Fibroblast of the aortic adventitia (primary cell): ENCODE measurements at places on chromosomes 6 and 20. TPM values are rescaled to one million over a fixed set of nuclear protein-coding genes. Genes with fewer than 3 reads are reported as not detected.

RIPOR3 gene
- 1.6 and 6.5 TPM in 2 replicates for total RNA-seq

FOXF2 gene
- total RNA-seq = 0.25 and 8.1 TPM in 2 replicates

SLC17A1 gene
- not detected in 2 replicates for total RNA-seq

HUS1B gene
- 0.45 and 0.65 TPM in 2 replicates for total RNA-seq

GRCh38 chr6:36671687-36672375 lies 6.7 kb upstream of the CDKN1A start:
- DNase-seq = no peak

GRCh38 chr6:120526576-120526975 lies 807.7 kb downstream of the TBC1D32 start:
- no peak for DNase-seq

GRCh38 chr6:116451916-116452315 lies 9.3 kb upstream of the CALHM6 start:
- DNase-seq = no peak

GRCh38 chr6:129206821-129207220 lies 323.9 kb downstream of the LAMA2 start:
- DNase-seq = no peak

GRCh38 chr6:106134087-106134770 lies 48.1 kb downstream of the PRDM1 start:
- no peak for DNase-seq

DNA sequence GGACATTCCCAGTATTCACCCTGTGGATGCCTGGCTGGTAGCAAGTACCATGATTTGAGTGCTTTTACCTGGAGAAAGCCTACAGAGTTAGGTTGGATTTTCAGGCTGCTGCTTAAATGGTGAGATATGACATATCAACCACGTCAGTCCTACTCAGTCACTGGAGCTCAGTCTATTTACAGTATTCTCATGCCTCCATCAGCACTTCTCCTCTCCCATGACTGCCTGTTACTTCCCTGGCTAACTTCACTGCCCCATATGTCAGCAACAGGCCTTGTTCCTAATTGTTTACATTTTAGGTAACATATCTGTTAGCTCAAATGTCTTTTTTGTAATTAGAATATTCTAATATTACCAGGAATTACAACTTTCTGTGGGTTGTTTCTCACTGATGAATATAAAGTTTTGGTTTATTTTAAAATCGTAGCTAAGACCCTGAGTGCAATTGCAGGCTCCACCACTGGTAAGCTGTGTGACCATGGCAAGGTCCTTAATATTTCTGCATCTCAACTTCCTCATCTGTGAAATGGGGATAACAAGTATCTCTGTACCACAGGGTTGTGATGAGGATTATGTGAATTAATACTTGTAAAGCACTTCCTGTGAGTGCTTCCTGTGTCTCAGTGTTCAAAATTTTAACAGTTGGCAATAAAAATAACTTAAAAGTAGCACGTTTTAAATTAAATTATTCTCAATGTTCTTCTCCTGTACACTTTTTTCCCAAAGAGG lies 54.3 kb downstream of the RNF144B start:
- DNase-seq = no peak

- no peak for DNase-seq
Measured at GRCh38 chr6:135606392-135606791, 108.9 kb upstream of the AHI1 start.
